GF-D8 (cell line): ENCODE measurements at places on chromosomes 13 and 19.

- DNase-seq: no peak
Measured at GRCh38 chr13:48214519-48215121, 18.4 kb upstream of the ITM2B start.

DNA sequence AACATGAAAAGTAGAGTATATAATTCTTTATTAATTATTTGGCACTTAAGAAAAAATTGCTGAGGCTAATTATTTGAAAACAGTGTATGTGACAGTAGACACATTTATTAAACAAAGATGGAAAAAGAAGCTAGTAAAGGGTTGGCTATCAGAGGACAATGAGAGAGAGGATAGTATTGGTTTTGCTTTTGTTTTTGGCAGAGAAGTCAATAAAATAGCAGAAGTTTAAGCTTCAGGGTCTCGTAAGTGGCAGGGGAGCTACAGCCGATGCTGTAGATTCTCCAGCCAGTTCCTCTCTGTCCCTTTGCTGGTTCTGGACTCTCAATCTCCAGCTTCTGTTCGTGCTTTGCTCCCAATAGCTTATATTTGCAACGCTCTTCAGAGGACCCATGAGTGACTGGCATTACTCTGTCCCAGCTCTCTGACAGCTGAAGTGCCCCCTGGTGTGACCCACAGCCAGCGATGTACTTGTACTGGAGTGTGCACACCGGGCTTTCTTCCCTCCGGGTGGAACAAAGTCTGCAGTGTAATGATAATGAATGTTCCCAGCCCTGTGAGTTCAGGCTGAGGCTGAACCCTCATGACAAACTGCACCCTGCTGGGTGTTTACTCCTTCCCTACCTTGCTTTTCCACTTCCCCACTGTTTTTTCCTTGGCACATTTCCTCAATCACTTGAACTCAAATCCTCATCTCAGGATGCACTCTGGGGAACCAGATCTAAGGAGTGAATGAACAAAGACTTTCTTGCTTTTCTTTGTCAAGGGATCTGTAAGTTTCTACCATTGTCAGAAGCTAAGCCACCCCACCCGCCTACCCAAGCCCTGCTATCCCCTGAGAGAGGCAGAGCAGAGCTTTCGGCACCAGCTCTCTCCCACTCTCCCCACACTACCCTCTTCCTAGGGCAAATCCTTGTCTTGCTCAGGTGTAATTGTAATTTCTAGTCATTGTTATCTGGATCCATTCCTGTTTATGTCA, 254.8 kb downstream of the LHFPL6 start:
- no peak for DNase-seq

DNA sequence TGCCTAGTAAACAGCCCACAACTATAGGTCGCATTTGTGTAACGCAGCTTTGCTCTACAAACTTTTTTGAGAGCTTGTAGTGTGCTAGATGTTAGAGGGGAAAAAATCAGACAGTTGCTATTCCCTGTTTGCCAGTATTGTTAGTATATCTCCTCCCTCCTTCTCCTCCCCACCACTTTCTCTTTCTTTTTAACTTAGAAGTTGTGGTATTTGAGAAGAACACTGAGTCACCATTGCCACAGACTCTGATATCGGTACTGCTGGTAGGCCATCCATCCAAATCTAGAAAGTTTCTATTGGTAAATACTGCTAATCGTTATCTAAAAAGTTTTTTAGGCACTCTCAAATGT, 666 bp downstream of the POMP start:
- peak; percentile 16 for DNase-seq

- no peak for DNase-seq
Measured at GRCh38 chr13:66074018-66074615, 1156.0 kb downstream of the PCDH9 start.

GRCh38 chr19:755063-755462, 4.2 kb downstream of the MISP start:
- no peak for DNase-seq

DNA sequence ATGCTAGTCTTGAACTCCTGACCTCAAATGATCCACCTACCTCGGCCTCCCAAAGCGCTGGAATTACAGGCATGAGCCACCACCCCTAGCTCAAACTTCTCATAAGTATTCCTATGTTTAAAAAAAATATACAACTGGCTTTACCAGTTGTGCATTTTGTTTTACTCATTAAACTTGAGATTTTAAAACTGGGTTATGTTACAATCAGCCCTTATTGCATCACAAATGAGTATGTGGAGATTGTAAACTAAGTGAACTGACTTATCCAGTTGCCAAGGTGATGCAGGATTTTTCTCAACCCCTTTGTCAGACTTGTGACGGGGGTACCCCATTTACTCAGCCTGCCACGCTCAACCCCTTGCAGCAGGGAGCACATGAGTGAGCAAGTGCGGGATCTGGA, 14.4 kb upstream of the GTF2F2 start:
- no peak for DNase-seq
